Colonic mucosa (tissue), 4 donors: ENCODE measurements at places on chromosomes 4 and X. TPM values are rescaled to one million over a fixed set of nuclear protein-coding genes. Genes with fewer than 3 reads are reported as not detected.

Gene RAB33A
- 0.50 TPM for total RNA-seq

Gene RAB40AL
- 0.74 TPM for total RNA-seq

Gene DHX15
- 149 TPM for total RNA-seq

GRCh38 chr4:179989975-179990374, 2253.2 kb upstream of the TENM3 start:
- no peaks in the 10 kb centered on the region for H3K4me1 ChIP-seq
- no peaks in the 10 kb centered on the region for H3K36me3 ChIP-seq
- H3K27ac ChIP-seq = no peak overlapping the region
- no peaks in the 10 kb centered on the region for H3K27me3 ChIP-seq

DNA sequence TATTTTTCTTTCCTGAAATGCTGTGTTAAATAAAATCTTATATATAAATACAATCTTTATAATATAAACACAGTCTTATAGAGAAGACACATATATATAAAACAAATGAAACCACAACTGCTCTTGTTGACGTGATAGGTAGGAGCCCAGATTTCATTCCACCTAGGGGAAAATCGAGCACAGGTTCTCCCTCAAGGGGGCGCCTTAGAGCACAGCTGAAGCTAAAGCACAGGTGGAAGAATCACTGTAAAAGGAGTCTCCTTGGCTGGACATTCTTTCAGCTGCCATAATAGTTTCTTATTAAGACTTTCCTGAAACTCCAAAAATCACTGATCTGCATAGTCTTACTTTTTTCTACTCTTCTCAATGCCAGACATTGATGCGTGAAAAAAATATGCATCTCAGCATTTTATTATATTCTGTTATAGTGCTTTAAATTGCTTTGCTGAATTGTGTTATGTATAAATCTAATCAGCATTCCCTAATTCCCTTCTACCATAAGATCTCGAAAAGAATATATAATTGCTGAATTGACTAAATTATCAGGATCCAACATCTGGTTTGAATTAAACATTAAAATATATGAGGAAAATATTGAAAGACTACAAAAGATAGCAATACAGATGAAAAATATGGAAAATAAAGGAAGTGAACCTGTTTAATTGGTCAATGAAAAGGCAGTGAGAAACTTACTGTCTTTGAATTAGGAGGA, 25.5 kb upstream of the RXFP1 start:
- no peaks in the 10 kb centered on the region for H3K27me3 ChIP-seq
- no peaks in the 10 kb centered on the region for H3K36me3 ChIP-seq
- no peaks in the 10 kb centered on the region for H3K4me1 ChIP-seq

GRCh38 chr4:32560306-32560705, 1840.1 kb downstream of the PCDH7 start:
- H3K4me1 ChIP-seq = no peaks in the 10 kb centered on the region
- H3K4me3 ChIP-seq = no peak overlapping the region
- DNase-seq = no peak
- H3K36me3 ChIP-seq = no peaks in the 10 kb centered on the region
- H3K27ac ChIP-seq = no peak overlapping the region

DNA sequence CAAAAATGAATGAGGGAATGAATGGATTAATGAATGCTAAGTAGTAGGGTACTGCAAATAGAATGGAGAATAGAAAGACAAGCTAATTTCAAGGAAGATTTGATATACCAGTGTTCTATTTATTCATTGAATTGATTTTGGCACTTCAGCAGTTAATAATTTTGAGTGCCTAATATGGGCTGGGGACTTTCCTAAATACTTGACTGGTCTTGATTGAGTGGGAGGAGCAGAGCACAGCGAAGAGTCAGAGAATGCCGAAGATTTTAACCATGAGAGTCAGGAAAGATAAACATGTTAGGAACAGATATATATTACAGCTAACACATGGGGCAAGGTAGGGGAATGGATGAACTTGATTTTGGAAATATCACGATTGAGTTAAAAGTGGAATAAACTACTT, 10.6 kb downstream of the IL15 start:
- no peak for DNase-seq
- no peaks in the 10 kb centered on the region for H3K27me3 ChIP-seq
- no peak overlapping the region for H3K4me3 ChIP-seq
- H3K27ac ChIP-seq = no peak overlapping the region

DNA sequence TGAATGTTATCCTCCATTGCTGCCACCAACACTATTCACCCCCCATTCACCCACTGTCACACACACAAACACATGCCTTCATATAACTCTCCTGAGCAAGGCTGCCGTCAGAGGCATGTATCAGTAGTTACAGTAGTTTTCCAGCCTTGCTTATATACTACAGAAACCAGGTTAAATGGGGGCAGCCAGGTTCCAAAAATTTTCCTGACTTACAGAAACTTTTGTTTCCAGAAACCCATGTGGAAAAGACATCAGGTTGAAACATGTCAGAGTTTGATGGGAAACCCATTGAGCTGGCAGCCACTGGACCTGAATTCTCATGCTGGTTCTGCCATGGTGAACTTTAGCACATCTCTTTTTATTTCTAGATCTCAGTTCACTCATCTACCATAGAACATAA, 64.0 kb downstream of the COX18 start:
- H3K4me3 ChIP-seq = no peak overlapping the region
- H3K4me1 ChIP-seq = no peaks in the 10 kb centered on the region
- H3K27me3 ChIP-seq = no peaks in the 10 kb centered on the region
- no peak overlapping the region for H3K27ac ChIP-seq
- no peak for DNase-seq
- no peaks in the 10 kb centered on the region for H3K36me3 ChIP-seq
